ENCODE measurements at places on chromosomes 4 and X.

- no peak for DNase-seq
Observed at GRCh38 chrX:111652719-111653118, 28.3 kb upstream of the ALG13 start.

DNA sequence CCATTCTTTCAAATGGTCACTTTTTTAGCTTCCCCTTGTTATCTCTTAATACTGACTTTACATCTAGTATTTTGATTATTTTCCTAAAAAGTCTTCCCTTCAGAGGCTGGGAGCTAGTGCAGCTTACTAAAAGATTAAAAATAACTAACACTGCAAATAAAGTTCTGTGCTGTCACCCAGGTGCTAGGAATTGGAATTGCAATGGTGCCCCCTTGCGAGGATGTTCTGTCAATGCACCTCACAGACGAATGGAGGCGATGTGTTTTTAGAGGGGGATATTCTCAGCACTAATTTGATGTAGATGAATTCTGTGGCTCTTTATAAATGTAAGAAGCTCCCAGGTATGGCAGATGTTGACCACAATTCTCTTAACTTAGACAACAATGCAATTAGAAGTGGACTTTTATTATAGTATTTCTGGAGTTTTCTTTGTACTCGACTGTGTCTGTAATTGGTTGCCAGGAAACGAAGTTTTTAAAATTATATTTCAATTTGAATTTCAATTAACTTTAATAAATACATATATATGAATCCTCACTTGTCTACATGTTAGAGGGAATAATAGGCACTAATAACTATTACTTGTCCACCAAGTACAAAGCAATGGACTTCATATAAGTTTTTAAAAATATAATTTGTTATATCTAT is 22.0 kb upstream of the SMIM31 start:
- DNase-seq = peak; percentile 33

GRCh38 chr4:81538716-81539427 is 67.2 kb upstream of the RASGEF1B start:
- no peak for DNase-seq

- DNase-seq = no peak
Observed at GRCh38 chrX:27350476-27350875, 112.7 kb downstream of the PPP4R3C start.

GRCh38 chr4:41002309-41002708 is 212.0 kb downstream of the APBB2 start:
- DNase-seq = no peak

DNA sequence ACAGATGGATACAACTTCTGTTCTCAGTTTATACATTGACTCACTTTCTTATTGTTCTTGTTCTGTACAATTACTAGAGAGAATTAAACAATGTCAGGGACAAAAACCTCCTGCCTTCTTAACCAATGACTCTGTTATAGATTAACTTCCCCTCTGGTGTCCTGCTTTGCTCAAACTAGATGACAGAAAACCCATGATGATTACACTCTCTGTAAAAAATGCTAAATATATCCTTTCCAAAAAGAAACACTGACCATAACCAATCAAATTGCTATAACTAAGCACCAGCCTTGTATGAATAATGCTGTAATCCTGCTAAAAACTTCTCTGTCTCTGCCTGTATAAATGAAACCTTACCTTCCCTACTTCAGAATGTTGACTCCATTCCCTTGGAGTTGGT is 29.8 kb upstream of the IL13RA2 start:
- no peak for DNase-seq

DNA sequence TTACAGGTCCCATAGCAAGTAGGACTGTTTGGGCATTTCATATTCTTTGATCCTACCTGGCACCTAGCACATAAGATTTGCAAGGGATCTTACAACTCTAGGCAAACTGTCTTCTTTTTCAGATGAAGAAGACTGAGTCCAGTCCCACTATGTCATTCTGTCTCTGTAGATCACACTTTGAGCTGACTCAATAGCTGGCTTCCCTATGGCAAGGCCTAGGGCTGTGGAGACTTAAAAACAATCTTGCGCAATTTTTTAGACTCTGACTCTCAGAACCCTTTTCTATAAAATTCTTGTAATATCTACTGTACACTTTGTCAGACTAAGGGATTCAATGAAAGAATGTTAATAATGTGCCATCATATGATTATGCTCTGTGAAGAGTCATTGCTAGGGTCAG is 26.7 kb downstream of the OTC start:
- DNase-seq = no peak

GRCh38 chr4:25533256-25533655 is 122.4 kb upstream of the SLC34A2 start:
- no peak for DNase-seq

GRCh38 chr4:55910140-55910539 is 38.6 kb upstream of the CEP135 start:
- no peak for DNase-seq

GRCh38 chr4:78024576-78025091 is 32.5 kb upstream of the FRAS1 start:
- no peak for DNase-seq

DNA sequence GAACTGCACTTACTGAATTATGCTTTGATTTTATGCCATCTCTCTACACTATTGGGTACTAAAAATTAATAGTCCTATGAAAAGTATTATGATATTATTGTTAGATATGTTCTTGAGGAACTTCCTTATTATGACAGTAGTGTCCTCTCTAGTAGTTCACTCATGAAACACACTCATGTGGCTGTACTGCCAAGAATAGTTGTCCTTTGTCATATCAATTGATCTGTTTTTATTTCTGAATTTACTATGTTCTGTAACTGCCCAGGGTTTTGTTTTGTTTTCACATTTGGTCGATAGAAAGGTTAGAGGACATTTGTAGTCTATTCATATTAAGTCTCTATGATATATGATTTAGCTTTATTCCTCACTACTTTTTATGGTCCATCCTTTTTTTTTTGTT is 215.2 kb downstream of the PPARGC1A start:
- no peak for DNase-seq

DNA sequence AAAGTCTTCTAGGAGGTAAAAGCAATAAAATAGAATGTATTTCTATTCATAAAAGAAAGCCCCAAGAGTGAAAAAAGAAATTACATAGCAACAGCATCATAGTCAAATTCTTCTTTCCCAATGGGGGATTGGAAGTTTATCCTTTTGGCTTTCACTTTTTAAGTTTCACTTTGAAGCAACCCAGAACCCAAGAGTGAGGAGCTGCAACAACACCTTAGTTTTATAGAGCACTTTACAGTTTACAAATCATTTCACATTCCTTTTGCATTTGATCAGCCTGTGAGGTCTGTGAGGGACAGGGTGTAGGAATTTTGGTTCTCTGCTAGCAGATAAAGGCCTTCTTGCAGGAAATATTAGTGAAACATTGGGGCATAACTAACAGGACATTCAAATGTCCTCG is 112.0 kb upstream of the NDP start:
- DNase-seq = no peak

- DNase-seq = no peak
Observed at GRCh38 chr4:170272959-170273358, 183.2 kb upstream of the AADAT start.

DNA sequence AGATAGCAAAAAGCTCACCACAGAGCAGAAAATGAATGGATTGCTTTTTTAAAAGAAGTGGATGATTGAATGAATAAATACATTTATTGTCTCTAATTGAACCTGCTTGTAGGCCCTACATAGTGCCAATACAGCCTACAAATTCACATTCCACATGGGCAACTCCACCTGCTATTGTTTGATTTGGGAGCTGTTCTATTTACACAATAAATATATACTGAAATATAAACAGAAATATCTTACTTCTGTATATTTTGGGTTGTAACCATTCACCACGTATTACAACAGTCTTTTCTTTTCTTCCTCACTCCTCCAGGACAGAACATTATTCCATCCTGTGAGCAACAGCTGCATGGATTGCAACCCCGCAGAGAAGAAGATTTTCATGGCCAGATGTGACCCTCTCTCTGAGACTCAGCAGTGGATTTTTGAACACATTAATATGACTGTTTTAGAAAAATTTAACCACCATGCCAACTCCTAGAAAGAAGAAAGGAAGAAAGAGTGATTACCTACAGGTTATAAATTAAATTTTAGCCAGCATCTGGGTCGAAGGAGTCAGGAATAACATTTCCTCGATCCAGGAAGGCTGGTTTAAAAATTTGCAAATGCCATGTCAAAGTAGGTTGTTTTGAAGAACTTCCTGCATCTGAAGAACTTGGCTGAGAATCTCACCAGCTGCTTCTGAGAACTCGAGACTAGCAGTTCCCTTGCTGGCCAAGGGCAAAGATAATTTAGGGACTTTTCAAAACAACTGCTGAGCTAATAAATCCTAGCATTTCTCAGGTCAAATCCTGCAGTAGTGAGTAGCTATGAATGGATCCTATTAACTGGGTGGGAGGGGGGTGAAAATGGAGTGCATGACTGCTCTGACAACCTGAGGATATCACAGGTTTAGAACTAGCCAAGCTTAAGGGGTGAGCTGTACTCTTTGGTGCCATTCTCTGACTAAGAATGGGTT is 128.7 kb upstream of the GALNT7 start:
- no peak for DNase-seq

- DNase-seq = no peak
Observed at GRCh38 chrX:88908056-88908455, 161.0 kb downstream of the CPXCR1 start.

DNA sequence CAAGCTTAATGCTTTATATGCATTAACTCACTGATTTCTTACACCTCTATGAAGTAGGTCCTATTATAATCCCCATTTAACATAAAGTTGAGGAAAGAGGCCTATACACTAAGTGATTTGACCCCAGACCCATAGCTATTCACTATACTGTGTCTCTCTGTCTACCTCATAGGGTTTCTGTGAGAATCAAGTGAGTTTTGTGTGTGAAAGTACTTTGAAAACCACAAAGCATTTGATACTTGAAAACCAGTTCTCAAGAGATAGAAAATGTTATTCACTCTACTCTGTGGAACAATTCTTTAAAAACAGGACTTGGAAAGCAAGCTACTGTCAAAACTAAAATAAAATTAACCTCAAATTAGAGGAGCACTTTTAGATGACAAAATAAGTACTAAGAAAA is 35.0 kb downstream of the SHROOM3 start:
- DNase-seq = no peak

GRCh38 chr4:139017861-139018260 is 2.3 kb downstream of the NOCT start:
- DNase-seq = no peak

DNA sequence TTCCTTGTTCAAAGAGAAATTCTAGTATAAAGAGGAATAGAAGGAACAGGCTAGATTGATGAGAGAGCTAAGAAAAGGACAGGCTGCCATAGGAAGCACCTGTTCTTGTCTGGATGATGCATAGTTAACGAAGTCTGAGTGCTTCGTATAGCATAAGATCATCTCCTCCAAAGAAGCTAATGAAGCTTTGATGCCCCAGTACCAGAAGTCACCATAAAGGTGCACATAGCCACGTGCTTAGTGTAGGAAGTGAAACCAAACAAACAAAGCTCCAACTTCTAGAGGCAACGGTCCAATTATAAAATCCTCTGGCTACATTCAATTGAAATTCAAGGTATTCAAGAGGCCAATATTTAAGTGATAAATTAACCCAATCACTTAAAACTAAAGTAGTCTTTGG is 31.0 kb downstream of the AFAP1 start:
- no peak for DNase-seq

- no peak for DNase-seq
Observed at GRCh38 chr4:173527103-173527891, 2.7 kb downstream of the HAND2 start.

DNA sequence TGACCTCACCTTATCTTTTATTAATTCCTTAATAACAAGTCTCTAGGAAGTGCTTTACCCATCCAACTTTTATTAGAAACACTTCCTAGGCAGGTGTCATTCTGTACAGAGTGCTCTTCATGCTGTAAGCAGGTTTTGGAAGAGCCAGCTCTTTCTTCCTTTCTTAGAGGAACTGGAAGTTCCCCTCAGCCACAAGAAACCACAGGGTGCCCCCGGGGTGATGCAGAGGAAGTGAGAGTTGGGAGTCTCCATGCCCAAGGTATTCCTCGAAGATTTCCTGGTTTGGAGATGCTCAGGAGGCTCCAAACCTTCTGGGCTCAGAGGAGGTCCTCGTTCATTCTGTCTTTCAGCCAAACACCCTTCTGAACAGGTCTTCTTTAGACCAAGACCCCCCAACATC is 83.8 kb downstream of the EGF start:
- DNase-seq = no peak

- DNase-seq = no peak
Observed at GRCh38 chr4:76361689-76362412, 55.3 kb downstream of the STBD1 start.

- DNase-seq = no peak
Observed at GRCh38 chr4:37721995-37722638, 35.9 kb upstream of the RELL1 start.

GRCh38 chr4:158671665-158671914 is at the start of gene C4orf46:
TSS of gene C4orf46 (minus strand) at chr4:158671887. CDS start at chr4:158671801, 86 bp downstream.
- no peak for DNase-seq

- DNase-seq = no peak
Observed at GRCh38 chr4:125808022-125808421, 493.3 kb downstream of the FAT4 start.

DNA sequence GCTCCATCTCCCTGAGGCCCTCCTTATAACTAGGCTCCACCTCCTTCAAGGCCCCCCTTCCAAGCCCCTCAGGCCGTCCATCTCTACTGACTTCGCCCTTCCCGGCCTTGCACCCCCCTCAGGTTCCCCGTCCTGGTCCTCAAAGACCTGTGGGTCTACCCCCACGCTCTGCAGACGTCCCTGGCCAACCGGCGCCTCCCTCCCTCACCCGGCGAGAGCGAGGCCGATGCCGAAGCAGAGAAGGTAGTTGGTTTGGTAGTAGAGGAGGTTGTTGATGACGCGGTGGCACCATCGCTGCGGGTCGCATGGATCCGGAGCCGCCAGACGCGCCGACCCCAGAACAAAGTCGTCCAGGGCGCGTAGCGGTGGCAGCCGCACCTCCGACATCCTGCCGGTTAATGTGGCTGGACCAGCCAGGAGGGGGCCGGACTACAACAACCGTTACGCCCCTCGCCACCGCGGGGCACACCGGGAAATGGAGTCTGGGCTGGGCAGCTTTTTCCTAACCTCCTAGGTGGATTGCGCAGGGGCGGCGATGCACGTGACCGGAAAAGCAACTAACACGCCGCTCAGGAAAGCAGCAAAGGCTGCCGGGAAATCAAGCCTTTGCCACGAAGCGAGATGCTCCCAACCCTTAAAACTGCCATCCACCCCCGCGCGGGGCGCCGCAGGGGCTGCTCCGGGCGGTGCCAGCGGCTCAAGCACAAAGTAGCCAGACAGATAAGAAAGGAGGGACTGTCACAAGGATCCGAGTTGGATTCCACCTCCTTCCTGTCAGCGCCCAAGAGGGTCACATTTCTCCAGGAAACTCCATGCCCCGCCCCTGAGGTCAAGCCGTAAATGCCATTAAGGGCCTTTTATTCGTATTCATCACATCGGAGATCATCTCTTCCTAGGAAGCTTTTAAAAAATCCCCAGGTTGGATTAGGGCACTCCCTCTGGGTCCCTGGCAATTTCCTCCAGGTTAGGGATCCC is at the start of gene PRAF2:
Gene PRAF2 (minus strand): TSS at position 402 of the 975 bp plus-strand sequence. CDS start 15 bp downstream, at position 387.
- DNase-seq = peak; percentile 90

- DNase-seq = no peak
Observed at GRCh38 chr4:151197247-151197646, 79.7 kb upstream of the PRSS48 start.
